Gastroesophageal sphincter (tissue), 4 donors: ENCODE measurements at places on chromosomes 4 and X.

GRCh38 chrX:41265615-41266014 is 68.3 kb upstream of the DDX3X start:
- peak; percentile 79 for ATAC-seq

DNA sequence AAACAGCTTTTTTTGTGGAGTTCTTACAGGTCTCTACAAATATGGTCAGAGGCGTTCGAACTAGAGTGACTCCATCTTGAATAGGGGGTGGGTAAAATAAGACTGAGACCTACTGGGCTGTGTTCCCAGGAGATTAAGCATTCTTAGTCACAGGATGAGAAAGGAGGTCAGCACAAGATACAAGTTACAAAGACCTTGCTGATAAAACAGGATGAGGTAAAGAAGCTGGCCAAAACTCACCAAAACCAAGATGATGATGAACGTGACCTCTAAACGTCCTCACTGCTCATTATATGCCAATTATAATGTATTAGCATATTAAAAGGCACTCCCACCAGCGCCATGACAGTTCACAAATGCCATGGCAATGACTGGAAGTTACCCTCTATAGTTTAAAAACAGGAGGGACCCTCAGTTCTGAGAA is 42.8 kb upstream of the SPP1 start:
- ATAC-seq = no peak

DNA sequence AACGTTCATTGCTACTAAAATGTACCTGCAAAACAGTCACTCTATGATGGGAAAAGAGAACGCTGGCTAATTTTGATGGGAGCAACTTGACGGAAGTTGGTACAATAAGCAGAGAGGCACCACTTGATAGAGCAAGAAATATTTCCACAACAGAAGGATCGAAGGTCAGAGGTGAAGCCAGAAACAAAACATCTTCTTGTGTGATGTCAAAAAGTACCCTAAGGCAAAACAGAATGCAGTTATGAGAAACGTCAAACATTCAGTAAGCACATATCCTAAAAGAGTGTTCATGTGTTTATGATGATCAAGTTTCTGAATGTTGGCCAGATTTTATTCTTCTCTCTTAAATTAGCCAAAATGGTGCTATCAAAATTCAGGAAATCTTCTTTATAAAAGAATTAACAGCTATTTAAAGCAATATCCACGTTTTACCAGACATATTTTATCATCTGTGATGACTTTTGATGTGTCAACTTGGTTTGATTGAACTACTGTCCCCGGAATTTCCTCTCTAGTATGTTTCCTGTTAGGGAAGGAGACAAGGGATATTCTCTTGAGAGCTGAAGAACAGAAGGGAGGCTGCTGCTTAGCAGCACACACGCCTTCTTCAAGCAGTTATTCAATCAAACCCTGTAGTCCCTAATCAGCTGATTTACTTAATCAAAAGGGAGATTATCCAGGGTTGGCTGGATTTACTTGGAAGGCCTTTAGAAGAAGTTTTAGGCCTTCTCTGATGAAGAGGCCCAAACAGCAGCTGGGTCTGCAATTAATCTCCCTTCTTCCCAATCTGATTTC is 15.7 kb downstream of the AASDH start:
- ATAC-seq = no peak

DNA sequence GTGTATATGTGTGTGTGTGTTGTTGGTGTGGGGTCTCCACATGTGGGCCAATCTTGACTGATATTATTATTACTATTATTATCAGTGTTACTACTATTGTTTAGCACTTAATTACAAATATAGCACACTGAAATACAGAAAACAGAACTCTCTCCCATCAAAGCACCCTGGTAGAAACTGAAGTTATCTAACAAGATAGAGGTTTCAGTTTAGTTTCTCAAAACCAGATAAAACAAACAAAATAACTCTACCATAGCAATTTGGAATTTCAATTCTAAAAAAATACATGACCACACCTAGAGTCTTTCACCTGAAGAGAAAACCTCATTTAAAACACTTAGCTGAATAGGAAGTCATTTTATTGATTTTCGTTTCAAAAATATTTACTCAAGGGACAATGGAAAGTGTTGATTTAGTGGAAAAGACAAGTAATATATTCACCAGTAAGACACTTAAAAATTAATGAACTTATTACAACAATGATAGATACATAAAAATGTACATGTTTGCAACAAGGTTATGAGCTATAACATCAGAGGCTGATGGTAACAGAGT is 252.3 kb downstream of the PDHA2 start:
- no peak for ATAC-seq

DNA sequence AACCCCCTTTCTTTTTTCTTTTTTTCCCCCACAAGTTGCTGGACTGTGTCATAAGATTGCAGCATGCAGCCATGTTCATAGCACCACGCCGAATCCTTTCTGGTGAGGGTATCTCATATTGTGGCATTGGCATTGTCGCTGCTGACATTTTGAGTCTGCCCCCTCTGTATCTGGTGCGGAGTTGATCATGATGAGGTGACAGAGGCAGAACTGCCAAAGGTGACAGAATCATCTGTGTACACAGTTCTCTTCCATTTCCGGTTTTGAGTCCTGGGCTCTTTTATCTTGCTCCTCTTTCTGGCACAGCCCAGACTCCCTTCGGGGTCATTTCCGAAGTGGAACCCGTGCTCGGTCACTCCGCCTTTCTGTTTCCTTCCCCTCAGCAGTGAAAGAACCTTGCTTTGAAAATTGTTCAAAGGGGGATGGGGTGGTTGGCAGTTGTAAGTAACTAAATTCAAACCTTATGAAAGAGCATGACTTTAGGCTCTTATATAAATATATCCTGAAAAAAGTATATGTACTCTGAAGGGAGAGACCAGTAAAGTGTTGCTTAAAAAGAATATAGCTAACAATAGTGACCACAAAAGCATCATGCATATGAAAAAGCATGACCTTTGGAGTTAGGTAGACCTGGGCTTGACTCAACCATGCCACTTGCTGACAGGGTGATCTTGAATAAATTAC is 55.0 kb upstream of the BMP2K start:
- peak; percentile 50 for ATAC-seq

GRCh38 chr4:139584784-139585183 is 28.8 kb upstream of the SETD7 start:
- ATAC-seq = no peak

GRCh38 chrX:47169726-47170515 is 23.7 kb upstream of the UBA1 start:
- ATAC-seq = peak; percentile 40

DNA sequence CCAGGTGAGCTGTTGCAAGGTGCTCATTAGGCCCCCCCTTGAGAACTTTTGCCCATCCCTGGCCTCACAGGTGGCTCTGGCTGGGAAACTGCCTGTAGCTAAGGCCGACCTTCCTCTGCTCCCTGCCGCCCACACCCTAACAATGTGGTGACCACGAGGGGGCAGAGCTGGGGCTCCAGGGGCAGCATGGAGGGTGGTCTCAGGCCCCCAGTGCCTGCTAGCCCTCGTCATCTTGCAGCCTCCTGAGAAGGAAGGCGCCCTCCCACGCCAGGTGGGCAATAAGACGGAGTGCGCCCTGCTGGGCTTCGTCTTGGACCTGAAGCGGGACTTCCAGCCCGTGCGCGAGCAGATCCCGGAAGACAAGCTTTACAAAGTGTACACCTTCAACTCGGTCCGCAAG is 32.4 kb downstream of the ATP2B3 start:
- ATAC-seq = no peak

DNA sequence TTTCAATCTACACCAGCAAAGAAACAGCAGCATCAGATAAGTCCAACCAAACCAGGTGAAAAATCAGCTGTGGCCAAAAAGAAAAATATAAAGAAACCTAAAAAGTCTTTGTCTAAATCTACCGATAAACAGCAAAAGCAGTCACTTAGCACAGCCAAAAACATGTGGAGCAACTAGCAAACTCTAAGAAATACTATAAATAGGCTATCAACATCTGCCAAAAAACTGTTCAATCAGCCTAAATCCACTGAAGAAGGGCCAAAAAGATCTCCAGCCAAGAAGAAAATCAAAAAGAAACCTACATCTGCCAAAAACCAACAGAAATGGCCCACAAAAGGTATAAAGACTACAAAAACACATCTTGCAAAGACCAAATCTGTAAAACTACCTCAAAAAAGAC is 36.7 kb upstream of the CABS1 start:
- no peak for ATAC-seq

GRCh38 chr4:16231570-16232245 is 5.4 kb upstream of the TAPT1 start:
- ATAC-seq = no peak
